ENCODE measurements at places on chromosomes 2 and 18.
A peak's percentile ranks its signal among the peaks of the same experiment; 100 is the strongest.

DNA sequence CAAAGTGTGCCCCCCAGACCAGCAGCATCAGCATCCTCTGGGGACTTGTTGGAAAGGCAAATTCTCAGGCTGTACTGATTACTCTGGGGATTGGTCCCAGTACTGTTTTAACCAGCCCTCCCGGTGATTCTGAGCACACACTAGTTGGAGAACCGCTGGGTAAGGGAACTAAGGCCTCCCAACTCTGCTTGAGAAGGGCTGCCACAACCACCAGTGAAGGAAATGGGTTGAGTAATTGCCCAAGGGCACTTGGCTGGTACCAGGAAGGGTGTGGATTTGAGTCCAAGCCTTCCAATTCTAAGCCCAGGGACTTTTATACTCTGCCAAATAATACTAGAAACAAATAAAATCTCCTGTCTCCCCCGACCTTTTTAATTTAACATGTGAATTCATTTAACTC, 219.9 kb downstream of the SETBP1 start:
- DNase-seq, result no peak

DNA sequence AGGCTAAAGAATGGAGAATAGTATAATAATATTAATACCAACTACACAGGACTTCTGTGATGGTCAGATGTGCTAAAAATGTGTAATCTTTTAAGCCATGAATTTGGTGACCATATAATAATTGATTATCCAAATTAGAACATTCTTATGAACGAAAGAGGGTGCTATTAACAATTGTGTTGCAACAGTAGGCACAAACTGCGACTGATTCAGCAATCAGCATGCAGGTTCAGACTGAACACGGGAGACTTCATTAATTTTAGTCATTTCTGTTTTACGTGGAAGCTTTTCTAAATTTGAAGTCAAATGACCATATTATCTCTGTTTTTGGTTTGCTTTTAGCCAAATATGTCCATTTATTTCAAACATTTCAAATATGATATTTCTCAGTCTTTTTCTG, 54.6 kb upstream of the CHST9 start:
- no peak for DNase-seq

DNA sequence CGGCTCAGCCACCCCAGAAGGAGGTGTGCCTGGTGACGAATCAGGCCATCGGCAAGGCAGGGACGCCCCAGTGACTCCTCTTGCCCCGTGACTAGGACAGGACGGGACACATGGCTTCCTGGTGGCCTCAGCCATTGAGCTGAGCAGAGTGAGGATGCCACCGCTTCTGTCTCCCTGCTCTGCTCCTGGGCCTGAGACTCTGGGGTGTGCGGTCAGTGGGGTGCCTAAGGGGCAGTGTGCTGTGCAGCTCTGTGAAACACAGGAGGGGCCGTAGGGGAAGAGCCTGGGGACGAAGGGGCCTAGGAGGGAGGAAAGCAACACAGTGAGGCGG, 24.3 kb downstream of the IGFBP5 start:
- DNase-seq, result no peak

- no peak for DNase-seq
Observed at GRCh38 chr2:11242542-11243174, 87.4 kb downstream of the SLC66A3 start.

DNA sequence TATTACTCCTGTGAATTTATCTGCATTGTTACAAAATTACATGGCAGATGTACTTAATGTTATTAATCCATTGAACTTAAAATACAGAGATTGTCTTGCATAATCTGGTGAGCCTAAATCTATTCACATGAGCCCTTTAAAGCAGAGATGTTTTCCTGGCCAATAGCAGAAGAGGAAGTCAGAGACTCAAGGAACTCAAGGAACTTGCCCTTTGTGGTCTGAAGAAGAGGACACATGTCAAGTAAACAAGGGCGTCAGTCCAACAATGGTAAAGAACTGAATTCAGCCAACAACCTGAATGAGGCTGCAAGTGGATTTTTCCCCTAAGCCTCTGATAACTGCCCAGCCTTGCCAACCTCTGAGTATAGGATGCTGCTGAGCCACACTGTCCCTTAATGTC, 356.3 kb upstream of the PKDCC start:
- no peak for DNase-seq

- no peak for DNase-seq
Observed at GRCh38 chr2:123514613-123515207, 510.4 kb upstream of the CNTNAP5 start.

- no peak for DNase-seq
Observed at GRCh38 chr18:46340716-46341115, 236.5 kb downstream of the HAUS1 start.

DNA sequence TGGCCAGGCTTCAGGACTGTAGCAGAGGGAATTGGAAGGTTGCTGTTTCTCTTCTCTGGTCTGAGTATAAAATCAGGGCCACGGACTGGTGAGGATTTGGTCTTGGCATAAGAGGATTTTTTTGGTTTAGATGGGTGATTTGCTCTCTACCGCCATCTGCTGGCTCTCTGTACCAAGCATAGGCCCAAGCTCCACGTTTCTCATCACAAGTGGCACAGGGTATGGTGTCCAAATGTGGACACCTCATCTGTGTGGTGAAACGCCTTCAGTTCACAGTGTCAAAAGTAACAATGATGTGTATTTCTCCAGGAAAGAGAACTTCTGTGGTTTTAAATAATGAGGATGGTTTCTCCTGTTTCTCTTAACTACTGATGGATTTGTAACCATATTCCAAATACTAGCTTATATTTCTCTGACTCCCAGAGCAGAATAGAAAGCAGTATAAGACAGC, 115.1 kb downstream of the EML6 start:
- DNase-seq, result peak; percentile 78

DNA sequence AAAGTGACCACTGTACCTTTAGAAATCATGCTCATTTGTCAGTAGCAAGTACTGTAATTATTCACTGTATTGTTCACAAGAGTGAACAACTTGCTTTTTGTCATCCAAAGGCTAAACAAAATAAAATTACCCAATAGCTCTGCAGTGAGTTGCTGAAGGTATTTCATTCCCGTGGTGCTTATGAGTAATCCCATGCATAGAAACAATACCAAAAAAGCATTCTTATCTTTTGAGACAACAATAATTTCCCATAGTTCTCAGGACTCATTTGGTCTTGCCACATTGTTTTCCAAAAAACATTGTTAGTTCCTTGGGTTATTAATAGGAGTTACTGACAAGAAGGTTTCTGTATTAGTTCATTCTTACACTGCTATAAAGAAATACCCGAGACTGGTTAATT, 503.2 kb upstream of the FAM98A start:
- DNase-seq, result peak; percentile 19

DNA sequence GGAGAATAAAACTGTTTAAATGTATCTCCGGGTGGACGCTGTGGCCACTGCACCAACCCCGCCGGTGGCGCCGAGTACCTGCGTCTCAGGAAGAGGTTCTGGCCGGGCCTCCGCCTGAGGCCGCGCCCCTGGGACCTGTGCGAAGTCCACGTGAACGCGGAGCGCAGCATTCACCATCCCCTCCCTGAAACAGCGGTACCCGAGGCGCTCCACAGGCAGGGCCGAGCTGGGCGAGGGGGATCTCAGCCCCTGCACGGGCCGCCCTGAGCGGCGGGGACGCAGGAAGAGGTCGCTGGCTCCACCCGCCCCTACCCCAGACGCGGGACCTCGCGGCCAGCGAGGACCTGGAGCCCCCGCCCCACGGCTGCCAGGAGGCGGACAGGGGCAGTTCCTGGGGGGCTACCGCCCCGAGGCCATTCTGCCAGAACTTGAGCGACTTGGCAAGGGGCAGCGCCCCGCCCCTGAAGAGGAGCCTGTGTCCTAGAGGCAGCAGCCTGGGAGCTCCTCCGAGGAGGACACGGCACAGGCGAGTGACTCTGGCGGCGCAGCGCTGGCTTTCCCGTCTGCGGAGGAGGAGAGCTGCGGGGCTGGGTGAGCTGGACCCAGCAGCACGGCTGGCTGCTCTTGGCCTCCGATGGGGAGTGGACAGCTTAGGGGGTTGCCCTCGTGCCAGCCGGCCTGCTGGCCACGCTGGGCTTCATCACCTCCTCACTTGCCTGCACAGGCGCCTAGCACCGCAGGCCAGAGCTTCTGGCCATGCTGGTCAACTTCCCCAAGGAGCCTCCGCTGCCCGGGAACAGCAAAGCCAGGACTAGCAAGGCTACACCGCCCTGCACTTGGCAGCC, 9.7 kb upstream of the TEKT4 start:
- DNase-seq, result no peak

DNA sequence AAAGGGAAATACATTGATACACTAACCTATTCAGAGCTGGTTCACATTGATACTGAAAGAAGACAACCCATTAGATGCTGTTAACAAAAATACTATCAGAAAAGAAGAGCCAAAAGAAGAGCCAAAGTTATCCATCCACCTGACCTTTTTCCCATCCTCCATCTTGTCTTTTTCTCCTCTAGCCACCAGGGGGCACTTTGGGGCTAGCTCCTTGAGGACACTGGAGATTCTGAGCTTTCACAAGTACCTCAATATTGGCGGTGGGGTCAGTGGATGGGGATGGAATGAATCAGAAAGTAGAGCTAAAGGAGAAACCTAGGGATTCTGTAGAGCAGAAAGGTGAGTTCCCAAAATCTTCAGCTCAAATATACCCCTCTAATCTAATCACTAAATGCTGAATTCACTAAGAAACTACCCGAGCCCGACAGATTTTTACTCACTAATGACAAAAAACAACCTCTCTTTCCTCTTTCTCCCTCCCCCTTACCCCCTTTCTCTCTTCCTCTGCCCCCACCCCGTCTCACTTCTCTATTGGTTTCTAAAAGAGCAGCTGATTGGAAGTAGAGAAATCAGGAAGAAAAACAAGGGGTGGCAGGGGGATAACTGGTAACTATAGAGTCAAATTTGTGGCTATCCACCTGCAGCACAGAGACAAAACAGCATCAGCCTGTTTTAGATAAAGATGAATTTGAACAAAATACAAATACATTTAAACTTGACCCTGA, 203.3 kb downstream of the TCF4 start:
- DNase-seq, result peak; percentile 67

- peak; percentile 2 for DNase-seq
Observed at GRCh38 chr2:76958749-76959148, 563.4 kb downstream of the LRRTM4 start.

DNA sequence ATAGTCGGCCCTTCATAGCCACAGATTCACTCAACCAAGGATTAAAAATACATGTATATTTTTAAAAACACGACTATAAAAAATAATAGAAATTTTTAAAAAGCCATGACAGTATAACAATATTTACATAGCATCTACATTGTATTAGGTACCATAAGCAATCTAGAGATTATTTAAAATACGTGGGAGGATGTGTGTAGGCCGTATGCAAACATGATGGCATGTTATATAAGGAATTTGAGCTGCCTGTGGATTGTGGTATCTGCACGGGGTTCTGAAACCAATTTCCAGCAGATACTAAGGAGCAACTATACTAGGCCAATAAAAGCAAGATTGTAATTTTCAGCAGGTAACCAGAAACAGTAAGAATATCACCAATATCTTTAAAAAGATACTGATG, 5.9 kb downstream of the ORC4 start:
- DNase-seq, result no peak

- no peak for DNase-seq
Observed at GRCh38 chr2:2219984-2220383, 111.1 kb downstream of the MYT1L start.

DNA sequence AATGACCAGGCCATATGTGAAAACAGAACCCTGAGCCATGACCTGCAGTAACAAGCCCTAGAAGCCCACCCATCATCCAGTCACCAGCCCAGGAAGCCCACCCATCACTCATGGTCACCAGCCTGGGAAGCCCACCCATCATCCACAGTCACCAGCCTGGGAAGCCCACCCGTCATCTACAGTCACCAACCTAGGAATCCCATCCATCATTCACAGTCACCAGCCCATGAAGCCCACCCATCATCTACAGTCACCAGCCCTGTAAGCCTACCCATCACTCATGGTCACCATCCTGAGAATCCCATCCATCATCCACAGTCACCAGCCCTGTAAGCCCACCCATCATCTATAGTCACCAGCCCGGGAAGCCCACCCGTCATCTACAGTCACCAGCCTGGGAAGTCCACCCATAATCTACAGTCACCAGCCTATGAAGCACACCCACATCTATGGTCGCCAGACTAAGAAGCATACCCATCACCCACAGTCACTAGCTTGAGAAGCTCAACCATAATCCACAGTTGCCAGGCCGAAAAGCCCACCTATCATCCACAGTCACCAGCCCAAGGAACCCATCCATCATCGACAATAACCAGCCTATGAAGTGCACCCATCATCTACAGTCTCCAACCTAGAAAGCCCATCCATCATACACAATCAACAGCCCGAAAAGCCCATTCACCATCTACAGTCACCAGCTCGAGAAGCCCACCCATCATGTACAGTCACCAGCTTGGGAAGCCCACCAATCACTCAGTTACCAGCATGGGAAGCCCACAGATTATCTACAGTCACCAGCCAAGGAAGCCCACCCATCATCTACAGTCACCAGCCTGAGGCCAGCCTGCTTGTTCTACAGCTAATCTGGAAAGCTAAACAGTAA, 91.9 kb downstream of the TWIST2 start:
- no peak for DNase-seq

- DNase-seq, result no peak
Observed at GRCh38 chr2:11560806-11561205, 27.0 kb downstream of the GREB1 start.

- DNase-seq, result peak; percentile 47
Observed at GRCh38 chr2:209663139-209663538, 108.5 kb upstream of the UNC80 start.

DNA sequence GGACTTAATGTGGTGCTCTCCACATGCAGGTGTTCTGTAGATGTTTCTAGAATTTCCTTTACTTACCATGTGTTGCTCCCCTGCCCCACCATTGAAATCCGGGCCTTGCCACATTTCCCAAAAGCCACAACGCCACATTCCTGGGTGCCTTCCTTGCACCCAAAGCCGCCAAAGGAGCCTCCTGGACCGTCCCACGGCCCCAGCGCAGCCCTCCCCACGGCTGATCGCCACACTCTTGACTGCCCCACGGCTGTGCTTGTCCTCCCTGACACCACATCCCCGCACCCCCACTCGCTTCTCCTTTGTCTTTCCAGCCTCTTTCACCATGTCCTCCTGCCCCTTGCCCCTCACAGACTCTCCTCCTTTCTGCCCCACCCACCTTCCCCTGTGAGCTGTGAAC, 40.2 kb upstream of the CHMP1B start:
- DNase-seq, result no peak

DNA sequence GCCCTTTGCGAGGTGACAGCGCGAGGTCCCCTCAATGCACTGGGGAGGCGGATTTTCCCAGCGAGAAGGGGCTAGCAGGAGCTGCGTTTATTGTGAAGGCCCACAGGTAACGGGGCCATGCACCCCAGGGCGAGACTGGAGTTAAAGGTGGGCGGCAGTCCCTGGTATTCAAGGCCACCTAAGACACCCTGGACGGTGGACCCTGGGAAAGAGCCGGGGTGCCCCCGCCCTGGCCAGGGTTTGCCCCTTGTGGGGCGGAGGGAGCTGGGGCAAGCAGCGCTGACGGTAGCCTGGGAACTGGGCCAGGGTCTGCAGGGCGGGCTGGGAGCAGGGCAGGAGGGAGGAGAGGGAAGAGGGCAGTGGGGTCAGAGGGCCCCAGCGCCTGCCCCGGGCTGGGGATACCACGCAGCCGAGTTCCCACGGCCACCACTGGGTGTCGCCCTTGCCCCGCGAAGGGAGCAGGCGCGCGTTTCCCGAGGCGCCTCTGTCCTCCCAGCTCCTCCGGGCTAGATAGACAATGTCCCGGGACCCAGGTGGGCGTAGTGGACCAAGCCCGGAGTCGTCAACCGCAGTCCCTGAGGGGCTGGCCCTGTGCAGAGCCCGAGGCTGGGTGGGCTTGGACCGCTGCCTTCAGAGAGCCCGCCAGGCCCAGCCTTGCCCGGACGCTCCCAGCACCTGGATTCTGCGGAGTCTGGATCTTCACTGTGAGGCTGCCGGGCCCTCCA, 80.2 kb downstream of the SMAD4 start:
- peak; percentile 20 for DNase-seq

- peak; percentile 74 for DNase-seq
Observed at GRCh38 chr2:66555501-66556324, 120.8 kb downstream of the MEIS1 start.
